Activated CD4-positive, alpha-beta T cell treated with anti-CD3 and anti-CD28 coated beads, Interleukin-2, amount 50 U/mL, for 48 hours (primary cell): ENCODE measurements at places on chromosomes 6 and 20.

GRCh38 chr6:140475086-140475485 is 1100.6 kb upstream of the CITED2 start:
- no peak for DNase-seq

DNA sequence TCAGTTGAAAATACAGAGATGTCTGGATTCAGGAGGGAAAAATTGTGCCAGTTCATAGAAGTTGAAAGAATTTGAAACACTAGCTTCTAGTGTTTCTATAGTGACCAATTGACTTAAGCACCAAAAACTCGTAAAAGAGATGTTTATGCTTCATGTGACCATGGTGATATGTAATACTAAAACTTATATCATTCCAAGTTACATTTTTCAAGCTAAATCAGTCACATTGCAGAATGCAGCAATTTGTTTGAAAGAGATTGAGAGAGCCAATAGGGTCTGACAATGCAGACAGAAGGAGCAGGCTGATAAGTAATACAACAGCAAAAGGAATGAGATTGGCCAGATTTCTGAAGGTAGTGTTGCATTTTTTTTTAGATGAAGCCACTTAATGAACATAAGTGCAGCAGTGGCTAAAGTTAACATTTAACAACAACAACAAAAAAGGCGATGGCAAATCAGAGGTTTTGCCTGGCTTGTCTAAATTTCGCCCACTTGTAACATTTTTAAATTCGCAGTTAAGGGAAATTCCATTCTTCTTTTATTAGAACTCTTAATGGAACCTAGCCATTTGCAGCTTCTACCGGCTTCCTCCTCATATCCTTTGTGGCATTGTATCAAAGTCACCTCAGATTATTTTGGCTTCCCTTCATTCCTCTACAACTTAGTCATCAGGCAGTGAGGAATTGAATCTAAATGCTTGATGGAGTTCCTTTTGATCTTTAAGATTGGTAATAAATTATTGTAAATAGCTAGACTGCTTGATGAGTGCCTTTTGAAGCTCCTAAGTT is 484.0 kb upstream of the SOX4 start:
- DNase-seq: no peak

DNA sequence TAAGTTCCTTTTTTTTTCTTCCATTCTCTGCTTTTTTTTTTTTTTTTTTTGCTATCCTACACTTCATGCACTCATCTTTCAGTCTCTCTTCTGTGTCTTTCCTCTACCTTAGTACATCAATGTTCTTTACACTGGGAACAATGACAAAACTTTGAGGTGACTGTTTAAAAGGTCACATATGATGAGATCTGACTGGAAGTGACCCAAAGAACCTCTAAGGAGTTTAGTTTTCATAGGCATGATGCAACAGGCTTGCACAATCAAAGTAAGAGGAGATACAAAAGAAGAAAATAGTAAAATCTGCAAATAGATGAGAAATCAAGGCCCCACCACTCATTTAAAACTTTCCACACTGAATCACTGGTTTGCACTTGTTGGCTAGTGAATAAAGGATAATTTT is 840.8 kb downstream of the TBC1D32 start:
- DNase-seq: no peak

GRCh38 chr6:28258877-28259777 is at the start of gene NKAPL:
Gene NKAPL (plus strand): TSS chr6:28259297. CDS start chr6:28259372, 75 bp downstream.
- DNase-seq: peak; percentile 62

DNA sequence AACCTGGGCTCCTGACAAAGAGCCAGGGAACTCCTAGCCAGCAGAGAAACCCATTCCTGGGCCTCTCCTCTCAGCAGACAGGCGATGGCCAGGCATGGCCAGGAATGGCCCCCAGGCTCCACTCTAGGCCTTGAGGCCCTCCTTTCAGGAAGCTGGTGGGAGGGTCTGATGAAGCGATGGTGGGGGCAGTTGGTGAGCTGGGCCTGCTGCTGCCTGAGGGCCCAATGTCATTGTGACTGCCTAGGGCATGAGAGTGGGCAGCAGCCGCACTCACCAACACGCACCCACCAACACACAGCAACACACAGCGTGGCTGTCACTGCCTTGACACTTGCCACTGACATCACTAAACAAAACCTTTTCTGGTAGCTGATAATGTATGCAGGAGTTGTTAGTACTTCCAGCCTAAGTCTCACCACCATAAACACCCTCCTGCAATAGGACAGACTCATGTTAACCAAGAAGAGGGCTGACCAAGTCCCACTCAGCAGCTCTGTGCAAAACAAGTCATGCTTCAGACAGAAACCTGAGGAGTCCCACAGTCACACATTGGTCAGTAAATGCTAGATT is 69.3 kb downstream of the ABHD12 start:
- DNase-seq: no peak

DNA sequence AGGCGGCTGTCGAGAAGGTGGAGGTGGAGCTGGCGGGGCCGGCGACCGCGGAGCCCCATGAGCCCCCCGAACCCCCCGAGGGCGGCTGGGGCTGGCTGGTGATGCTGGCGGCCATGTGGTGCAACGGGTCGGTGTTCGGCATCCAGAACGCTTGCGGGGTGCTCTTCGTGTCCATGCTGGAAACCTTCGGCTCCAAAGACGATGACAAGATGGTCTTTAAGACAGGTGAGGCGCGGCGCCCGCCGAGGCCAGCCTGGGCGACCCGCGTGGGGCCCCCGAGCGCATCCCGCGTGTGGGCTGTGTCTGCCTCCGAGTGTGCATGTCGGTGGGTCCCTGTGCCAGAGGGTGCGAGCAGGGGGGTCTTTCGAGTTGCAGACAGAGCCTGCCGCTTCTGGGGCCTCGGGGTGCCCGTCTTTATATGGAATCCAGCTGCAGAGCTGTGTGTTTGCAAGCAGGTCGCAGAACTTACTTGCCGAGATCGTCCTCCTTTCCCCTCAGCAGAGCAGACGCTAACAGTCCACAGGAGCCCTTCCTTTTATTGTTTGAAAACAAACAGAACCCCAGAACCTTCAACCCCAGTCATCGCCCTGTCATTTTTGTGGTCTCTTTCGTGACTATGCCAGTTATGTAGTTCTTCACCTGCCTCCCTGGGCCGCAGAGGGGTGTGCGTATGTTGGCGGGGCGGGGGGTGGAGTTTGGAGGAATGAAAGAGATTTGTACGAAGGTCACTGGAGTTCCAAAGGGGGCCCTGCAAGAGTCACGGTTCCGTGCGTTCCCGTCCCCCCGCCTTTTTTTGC is 766 bp downstream of the SLC16A10 start:
- DNase-seq: peak; percentile 69

DNA sequence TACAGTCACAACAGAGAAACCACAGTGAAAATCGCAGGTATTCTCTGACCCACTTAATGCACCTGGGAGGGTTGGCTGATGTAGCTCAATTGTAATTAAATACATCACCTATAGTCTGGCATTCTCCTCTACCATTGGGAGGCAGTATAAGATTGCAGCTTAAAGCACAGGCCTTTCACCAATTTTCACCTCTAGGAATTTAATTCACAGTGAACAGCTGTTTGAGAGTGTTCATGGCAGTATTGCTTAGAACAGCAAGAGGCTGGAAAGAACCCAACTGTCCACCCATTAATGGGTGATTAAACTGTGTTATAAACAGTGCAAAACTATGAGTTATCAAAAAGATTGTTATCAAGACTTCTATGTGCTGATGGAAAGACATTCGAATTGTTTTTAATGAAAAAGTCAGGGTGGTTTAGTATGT is 2.0 kb downstream of the EDEM2 start:
- DNase-seq: no peak

DNA sequence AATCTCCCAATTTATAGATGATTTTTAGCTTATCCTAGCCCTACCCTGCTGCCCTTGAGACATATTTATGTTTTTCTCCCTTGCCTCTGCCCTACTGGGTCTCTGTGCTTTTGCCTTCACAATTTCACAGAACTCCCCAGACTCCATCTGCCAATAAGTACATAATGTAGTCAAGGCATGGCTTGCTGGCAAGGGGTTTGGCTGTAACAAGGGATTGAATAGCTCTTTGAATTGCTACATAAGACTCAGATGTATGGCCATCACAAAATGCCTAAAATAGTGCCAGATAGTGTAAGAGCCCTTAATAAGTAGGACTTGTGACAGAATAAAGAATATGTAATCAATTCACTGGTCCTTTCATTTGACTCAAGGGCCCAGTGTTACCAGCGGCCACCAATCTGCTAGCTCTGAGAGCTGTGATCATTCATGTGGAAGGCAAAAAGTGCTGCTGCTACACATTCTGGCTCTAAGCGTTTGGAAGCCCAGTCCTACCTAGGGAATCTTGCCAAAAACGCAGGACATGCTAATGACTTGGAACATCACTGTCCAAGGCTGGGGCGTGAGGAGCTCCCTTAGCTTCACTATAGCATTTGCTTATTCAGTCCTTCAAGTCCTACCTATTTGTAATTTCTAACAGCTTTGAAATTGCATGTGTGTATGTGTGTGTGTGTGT is 20.5 kb downstream of the CLVS2 start:
- DNase-seq: no peak

DNA sequence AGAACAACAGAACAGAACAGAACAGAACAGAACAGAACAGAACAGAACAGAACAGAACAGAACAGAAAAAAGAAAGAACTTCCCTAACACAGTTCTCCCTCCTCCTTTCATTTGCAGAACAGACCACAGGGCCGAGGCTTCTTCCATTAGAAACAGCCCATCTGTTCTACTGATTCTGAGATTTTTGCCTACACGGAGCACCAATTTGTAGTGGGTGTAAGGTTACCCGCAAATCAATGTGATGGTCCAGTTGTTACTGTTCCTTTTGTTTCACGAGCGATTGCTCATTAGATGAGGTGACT is 734 bp upstream of the OGFRL1 start:
- no peak for DNase-seq

DNA sequence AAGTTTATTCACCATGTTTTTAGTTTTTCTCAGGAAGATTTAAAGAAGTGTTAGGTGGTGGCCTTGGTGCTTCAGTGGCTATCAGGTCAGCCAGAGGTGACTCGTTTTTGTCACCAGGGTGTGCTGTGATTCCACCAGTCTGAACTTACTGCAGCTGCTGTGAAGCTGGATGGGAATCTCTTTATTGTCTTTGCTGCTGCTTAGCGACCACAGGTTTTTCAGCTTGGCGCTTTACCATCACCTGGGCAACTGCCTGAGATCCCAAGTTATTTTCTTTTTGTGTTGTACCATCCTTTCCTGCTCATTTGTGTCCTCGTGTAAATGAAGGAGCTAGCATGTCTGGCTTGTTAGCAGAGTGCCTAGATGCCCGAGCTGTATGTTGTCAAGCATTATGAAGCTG is 146.9 kb downstream of the MACROD2 start:
- no peak for DNase-seq

DNA sequence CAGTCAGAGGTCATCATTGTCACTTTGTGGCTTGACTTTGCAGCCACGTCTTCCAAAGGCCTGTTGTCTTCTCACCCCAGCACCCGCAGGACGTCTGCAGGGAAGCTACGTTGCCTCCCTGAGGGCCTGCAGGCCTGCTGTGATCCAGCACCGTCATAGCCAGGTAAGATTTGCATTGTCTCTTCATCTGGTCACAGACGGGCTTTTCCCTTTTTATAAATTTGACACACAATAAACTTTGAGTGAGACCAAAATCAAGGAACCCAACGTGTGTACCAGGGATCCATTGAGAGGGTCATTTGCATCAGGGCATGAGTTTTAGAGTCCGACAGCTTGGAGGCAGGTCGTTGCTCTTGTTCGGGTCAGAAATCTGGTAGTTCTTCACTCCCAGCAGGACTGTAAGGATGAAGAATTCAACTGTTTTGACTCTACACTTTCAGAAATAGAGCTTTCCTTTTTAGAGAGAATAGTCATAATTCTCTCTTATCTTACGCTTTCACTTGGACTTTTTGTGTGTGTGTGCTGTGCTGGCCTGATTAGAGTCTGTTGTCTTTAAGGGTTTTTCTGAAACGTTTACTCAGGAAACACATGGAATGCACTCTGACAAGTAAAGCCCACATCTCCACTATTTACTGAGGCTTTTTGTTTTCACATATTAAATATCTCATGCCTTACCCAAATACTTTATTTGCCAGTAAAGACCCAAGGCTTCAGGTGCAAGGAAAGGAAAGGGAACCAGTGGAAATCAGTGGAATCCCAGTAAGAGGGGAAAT is 177.2 kb upstream of the TAB2 start:
- DNase-seq: peak; percentile 73

- DNase-seq: peak; percentile 82
These were observed 983 bp upstream of the ADISSP start for GRCh38 chr20:3768342-3769130.

GRCh38 chr20:12051206-12052163 is 133.8 kb downstream of the BTBD3 start:
- no peak for DNase-seq

- DNase-seq: no peak
These were observed 64.6 kb upstream of the SCP2D1 start for GRCh38 chr20:18748987-18749386.

- DNase-seq: no peak
These were observed 834 bp upstream of the CTSZ start for GRCh38 chr20:59007665-59008511.

- no peak for DNase-seq
These were observed 16.5 kb upstream of the RPN2 start for GRCh38 chr20:37162646-37163045.

GRCh38 chr6:40897390-40898003 is 141.5 kb downstream of the UNC5CL start:
- DNase-seq: no peak

GRCh38 chr6:14770572-14770971 is 475.3 kb upstream of the JARID2 start:
- no peak for DNase-seq

DNA sequence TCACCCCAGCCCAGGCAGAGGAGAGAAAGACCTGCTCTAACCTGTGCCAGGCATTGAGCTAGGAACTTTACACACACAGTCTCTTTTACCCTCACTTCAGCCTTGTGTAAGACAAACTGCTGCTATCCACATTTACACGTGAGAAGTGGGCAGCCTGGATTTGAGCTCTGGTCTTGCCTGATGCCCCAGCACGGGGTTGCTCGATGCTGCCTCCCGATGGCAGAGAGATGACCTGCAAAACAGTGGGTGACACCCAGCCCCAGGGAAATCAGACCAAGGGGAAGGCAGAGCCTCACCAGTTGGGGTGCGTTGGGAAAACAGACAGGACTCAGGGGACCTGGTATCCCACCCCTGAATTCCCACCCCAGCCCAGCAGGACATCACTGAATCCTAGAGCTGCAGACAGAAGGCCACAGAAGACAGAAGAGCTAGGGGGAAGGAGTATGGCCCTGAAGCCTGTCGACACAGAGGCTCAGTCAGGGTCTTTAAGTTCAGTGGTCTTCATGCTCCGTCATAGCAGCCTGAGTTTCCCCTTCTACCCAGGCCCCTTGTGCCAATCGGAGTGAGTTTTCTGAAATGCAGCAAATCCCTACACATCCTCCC is 990 bp downstream of the BPI start:
- peak; percentile 32 for DNase-seq

GRCh38 chr20:43477619-43478018 is 19.9 kb downstream of the SRSF6 start:
- DNase-seq: no peak

- no peak for DNase-seq
These were observed 60.0 kb upstream of the PIM1 start for GRCh38 chr6:37109714-37110499.

- no peak for DNase-seq
These were observed 67.8 kb upstream of the CITED2 start for GRCh38 chr6:139442188-139442671.

- DNase-seq: no peak
These were observed 100.4 kb downstream of the OGFRL1 start for GRCh38 chr6:71388856-71389527.

GRCh38 chr6:90008189-90008907 is 114.1 kb downstream of the GJA10 start:
- peak; percentile 32 for DNase-seq
